Natural killer cell treated with Interleukin-12 subunit alpha and Interleukin-12 subunit beta and Interleukin-15 and Interleukin-18, amount 100 ng/mL, for 72 hours (primary cell): ENCODE measurements at places on chromosomes 1 and 21. TPM values are rescaled to one million over a fixed set of nuclear protein-coding genes. Genes with fewer than 3 reads are reported as not detected.

DNA sequence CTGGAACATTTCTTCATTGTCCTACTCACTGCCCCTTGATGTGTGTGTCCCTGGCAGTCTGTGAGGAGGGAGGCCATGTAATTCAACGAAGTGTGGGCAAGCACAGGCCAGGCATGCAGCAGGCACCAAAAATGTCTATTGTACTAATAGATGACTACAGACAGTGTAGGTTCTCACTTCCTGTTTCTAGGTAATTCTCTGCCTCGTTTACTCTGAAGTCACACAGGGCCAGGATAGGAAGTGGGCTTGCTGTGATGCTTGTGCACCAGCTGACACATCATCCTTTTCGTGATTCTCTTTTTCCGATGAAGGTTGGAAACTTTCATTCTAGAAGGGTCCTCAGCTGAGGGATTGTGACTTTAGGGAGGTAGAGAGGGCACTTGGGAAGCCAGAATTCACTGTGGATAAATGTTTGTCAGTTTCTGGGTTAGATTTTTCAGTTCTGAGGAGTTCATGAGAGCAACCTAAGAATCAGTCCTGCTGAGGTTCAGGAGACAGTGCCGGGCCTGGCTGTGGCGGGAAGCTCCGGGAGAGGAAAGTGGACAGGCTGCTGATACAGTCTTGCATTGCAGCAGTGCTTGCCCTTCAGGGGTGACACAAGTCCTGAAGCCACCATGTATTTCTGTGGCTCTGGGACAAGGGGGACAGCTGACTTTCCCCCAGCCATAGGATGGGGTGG, 4.3 kb upstream of the CSF1 start:
- H3K36me3 ChIP-seq, result no peaks in the 10 kb centered on the region
- peaks cover 28% of the 10 kb centered on the region for H3K4me1 ChIP-seq
- H3K27me3 ChIP-seq, result peaks cover 43% of the 10 kb centered on the region
- peak overlapping the region; percentile 71 for H3K4me3 ChIP-seq

GRCh38 chr1:20184481-20184900, 1.4 kb upstream of the UBXN10 start:
- H3K27ac ChIP-seq, result peak overlapping the region; percentile 77
- H3K27me3 ChIP-seq, result peaks cover 14% of the 10 kb centered on the region
- H3K36me3 ChIP-seq, result no peaks in the 10 kb centered on the region
- no peak for DNase-seq
- H3K4me1 ChIP-seq, result peaks cover 44% of the 10 kb centered on the region
- H3K4me3 ChIP-seq, result peak overlapping the region; percentile 82

Gene KRTAP21-2
- total RNA-seq, result not detected

DNA sequence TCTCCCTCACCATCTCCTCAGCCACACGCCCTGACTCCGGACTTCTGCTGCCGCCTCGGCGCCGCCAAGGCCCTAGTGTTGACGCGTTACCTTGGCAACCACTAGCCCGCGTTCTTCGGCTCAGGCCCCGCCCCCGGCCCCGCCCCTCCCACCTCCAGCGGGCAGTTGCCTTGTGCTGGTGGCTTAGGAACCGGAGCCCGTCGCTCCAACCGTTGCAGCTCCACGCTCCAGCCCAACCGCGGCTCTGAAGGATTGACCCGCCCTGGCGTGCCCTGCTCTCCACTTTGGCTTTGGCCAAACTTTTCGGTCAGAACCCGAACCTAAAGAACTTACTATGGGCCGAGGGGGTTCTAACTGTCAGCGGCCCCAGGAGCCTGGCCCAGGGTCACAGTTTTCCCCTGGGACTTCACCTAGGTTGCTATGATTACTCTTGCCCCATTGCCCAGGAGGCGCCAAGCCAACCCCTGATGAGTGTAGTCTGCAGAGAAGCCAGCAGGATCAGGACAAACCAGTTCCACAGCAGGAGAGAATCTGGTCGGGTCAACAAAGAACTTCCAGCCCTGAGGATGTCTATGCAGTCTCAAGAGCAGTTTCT, at the start of gene CFAP45:
Gene CFAP45, minus strand, starts transcription at position 80 of the 595 bp plus-strand sequence. Its CDS starts 67 bp downstream, at position 13.
- H3K4me3 ChIP-seq, result no peak within 1 kb of the TSS
- peaks cover 6% of the 10 kb centered on the region for H3K4me1 ChIP-seq
- no peaks in the 10 kb centered on the region for H3K36me3 ChIP-seq
- H3K27me3 ChIP-seq, result no peaks in the 10 kb centered on the region

GRCh38 chr1:81811757-81812371, 11.1 kb downstream of the ADGRL2 start:
- no peak for DNase-seq
- H3K27me3 ChIP-seq, result no peaks in the 10 kb centered on the region
- H3K36me3 ChIP-seq, result no peaks in the 10 kb centered on the region
- H3K27ac ChIP-seq, result no peak overlapping the region
- no peaks in the 10 kb centered on the region for H3K4me1 ChIP-seq

DNA sequence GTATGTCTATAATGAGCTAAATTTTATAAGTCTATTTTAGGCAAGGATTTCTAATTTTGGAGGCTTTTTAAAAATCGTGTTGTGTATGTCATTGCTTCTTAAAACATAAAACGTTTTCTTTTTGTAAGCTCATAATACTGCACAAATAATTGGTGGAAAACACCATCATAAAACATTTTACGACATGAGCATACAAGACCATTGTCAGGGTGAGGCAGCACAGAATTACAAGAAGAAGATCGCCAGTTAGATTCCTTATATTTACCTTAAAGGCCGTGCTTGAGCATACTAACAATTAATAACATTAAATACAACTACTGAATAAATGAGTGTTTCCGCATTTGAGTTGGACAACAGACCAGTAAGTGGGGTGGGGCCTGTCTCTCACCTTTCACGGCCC, 19.1 kb upstream of the LMX1A start:
- H3K27me3 ChIP-seq, result peaks cover 52% of the 10 kb centered on the region
- H3K4me3 ChIP-seq, result peak overlapping the region; percentile 30
- no peak for DNase-seq
- H3K4me1 ChIP-seq, result peaks cover 14% of the 10 kb centered on the region

Gene CFAP74
- not detected for total RNA-seq

Gene SPATC1L
- 5.0 TPM for total RNA-seq

DNA sequence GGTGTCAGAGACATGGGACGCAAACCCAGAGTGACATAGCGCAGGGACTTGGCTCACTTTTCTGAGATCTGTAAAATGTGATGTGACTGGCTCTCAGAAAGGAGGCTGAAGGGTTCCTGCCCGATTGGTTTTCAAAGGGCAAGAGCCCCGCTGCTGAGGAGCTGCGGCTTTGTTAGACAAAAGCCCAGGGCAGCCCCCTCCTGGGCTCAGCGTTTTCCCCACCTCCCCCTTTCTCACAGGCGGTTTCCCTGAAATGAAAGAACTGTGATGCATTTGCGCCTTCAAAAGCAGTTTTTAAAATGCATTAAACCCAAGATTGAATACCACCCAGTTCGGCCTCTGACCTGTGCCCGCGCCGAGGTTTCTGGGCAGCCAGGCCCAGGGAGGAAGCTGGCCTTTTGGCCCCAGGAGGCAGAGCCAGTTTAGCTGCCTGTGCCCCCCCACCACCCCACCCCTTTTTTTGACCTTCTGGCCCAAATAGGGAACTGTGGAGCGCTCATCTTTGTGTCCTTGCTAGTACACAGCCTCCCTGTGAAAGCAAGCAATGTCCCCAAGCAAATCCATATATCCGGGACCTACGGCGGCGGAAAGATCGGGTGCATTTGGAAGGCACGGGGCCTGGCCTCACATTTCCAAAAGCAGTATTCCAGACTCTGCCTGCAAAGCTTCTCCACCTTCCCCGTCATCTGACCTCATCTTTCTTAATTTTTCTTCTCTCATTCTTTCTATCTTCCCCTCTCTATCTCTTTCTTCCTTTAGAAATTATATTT, 28.6 kb downstream of the CD247 start:
- H3K4me1 ChIP-seq, result peaks cover 94% of the 10 kb centered on the region
- H3K4me3 ChIP-seq, result peak overlapping the region; percentile 93
- peak overlapping the region; percentile 96 for H3K27ac ChIP-seq

Gene CHRM3
- total RNA-seq, result not detected

DNA sequence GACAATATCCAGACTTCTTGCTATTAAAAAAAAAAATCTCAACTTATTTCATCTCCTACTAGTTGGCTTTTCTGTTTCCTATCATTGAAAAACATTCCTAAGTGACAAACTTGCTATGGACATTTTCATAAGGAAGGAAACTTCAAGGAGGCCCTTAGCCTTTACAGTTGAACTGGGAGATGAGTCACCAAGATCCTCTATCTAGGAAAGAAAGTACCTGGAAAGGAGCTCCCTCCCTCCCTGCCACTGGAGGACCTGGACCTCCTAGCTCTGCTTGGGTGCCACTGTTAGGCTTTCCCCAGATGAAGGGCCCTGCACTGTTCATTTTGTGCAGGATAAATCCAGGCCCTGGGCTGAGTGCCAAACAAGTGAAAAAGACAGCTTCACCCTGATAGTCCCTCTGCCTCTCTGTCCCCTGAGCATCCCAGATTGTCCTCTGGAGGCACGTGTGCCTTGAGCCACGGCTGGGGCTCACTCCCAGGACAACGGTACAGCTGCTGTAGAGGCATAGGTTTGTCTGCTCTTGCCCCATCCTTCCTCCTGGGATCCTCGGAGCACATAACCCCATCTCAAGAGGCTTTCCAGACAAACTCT, 40.2 kb upstream of the SOX13 start:
- H3K27ac ChIP-seq, result peak overlapping the region; percentile 17
- no peak overlapping the region for H3K4me3 ChIP-seq
- no peaks in the 10 kb centered on the region for H3K4me1 ChIP-seq
- H3K27me3 ChIP-seq, result peaks cover 2% of the 10 kb centered on the region
- no peak for DNase-seq

GRCh38 chr1:38064197-38064903, 17.8 kb upstream of the POU3F1 start:
- H3K27me3 ChIP-seq, result peaks cover 20% of the 10 kb centered on the region
- H3K4me1 ChIP-seq, result peaks cover 6% of the 10 kb centered on the region
- H3K27ac ChIP-seq, result no peak overlapping the region
- H3K4me3 ChIP-seq, result no peak overlapping the region
- H3K36me3 ChIP-seq, result no peaks in the 10 kb centered on the region

Gene UBXN10
- total RNA-seq, result 0.26 TPM

GRCh38 chr1:229784834-229785233, 158.8 kb downstream of the URB2 start:
- no peak overlapping the region for H3K4me3 ChIP-seq
- no peaks in the 10 kb centered on the region for H3K36me3 ChIP-seq
- H3K27me3 ChIP-seq, result peaks cover 29% of the 10 kb centered on the region
- H3K27ac ChIP-seq, result no peak overlapping the region
- no peak for DNase-seq

DNA sequence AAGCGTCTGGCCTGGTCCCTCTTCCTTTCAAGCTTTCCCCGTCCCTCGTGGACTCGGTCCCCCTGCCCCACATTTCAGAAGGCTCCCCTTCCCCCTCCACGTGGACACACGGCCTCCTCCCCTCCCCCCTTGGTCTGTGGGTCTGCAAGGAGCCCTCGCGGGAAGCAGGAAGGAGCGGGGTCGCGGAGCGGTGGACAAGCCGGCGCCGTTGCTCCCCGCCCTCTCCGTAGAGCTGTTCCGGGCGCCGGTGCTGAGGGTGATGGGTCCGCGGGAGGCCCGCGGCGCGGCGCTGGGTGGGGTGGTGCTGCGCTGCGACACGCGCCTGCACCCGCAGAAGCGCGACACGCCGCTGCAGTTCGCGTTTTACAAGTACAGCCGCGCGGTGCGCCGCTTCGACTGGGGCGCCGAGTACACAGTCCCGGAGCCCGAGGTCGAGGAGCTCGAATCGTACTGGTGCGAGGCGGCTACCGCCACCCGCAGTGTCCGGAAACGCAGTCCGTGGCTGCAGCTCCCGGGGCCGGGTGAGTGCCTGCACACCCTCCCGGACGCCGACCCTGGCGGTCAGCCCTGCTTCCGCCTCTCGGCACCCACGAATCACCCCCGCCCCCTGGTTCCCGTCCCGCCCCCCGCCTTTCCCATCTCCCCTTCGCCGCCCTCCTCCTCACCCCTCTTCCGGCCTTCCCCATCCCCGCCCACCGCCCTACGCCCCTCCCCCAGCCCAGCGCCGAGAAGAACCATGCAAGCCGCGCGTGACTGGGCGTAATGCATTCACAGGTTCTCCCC, 5.3 kb downstream of the FCRLB start:
- H3K36me3 ChIP-seq, result no peaks in the 10 kb centered on the region
- peak overlapping the region; percentile 76 for H3K27ac ChIP-seq
- DNase-seq, result peak; percentile 92
